ENCODE measurements at places on chromosomes 4 and X.

DNA sequence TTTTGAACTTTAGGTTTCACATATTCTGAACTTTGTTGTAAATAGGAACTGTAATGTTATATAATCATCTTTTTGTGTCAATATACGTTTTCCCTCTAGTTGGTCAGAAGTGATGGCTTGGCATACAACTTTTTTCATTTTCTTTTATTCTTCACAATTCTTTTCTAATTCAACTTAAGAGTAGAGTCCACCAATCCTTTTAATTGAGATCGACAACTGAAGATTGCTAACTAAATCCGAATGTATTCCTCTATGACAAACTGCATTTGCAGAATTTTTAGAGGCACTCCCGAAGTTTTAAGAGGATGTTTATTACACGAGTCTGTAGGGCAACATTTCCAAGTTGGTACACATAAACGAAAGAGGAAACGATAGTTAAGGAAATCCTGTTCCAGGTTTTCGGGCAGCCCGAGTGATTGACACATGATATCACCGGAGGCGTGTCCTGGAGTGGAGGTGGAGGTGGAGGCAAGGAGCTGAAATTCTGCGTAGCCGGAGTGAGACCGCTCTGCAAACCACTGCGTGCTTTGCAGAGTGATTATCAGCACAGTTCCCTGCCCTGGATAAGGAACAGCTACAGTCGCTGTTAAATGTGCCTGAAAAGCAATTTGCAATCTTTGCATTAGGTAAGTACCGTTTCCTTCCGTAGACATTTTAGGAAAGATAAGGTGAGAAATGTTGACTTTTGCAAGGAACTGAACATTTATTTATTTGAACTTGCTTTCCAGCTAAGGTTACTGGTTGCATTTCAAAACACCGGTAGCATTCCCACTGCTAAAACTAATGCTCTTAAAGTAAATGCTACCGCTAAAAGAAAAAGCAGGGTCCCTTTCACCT lies at the start of gene SPRY1:
TSS of gene SPRY1 (plus strand) at position 489 of the 837 bp plus-strand sequence. CDS start 4,797 bp downstream, outside the sequence.
- no peak for DNase-seq

DNA sequence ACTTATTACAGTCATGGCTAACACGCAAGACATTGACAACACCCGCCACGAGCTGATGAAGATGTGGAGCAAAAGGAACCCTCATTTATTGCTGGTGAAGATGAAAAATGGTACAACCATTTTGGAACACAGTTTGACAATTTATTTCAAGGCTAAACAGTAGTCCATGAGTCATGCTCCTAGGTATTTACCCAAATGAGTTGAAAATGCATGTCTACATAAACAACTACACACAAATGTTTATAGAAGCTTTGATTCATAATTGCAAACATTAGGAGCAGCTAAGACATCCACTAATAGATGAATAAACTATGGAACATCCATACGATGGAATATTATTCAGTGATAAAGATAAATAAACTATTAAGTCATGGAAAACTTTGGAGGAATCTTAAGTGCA lies 580.1 kb downstream of the RAPGEF2 start:
- DNase-seq = no peak

- DNase-seq = no peak
These were observed 45.8 kb downstream of the KDR start for GRCh38 chr4:55079451-55080173.

GRCh38 chr4:40205259-40206198 lies 8.7 kb downstream of the RHOH start:
- no peak for DNase-seq

GRCh38 chr4:11783588-11783987 lies 354.9 kb upstream of the HS3ST1 start:
- DNase-seq = no peak

GRCh38 chr4:37970702-37971101 lies 10.5 kb downstream of the PTTG2 start:
- DNase-seq = no peak

DNA sequence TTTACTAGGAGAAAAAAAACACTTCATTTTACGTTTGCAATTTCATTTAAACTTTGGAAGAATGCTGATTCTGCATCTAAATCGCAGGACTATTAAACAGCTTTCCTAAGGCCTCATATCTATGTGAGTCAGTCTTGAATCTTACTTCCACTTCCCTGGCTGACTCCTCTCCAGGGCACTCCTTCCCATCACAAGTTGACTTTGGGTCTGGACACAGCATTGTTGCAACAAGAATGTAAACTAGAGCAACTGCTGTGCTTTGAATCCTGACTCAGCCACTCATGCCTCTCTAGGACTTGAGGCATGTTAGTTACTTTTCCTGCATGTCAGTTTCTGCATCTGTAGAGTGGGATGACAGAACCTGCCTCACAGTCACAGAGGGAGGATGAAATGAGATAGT lies 413.8 kb downstream of the FAT4 start:
- no peak for DNase-seq

DNA sequence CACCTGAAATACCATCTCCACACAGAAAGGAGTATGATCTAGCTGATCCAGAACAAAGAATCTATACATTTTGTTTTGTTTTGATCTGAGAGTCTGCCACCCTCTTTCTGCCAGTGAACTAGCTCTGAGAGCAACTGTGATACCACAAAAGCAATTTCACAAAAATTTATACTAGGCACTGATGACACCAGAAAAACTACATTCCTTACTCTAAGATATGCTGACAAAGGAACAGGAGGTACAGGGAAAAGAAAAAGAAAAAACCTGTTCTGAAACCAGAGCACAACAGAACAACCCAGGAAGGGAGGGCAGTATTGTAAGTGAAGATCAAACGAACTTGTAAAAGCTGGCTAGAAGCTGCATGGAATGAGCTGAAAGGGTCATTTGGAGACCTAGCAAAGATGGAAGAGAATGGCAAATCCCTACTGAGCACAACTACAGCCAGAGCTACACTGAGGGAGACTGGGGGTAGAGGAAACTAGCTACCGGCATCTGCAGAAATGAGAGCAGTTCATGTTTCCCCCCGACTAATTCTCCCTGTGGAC lies 31.9 kb downstream of the AMOT start:
- DNase-seq = no peak

DNA sequence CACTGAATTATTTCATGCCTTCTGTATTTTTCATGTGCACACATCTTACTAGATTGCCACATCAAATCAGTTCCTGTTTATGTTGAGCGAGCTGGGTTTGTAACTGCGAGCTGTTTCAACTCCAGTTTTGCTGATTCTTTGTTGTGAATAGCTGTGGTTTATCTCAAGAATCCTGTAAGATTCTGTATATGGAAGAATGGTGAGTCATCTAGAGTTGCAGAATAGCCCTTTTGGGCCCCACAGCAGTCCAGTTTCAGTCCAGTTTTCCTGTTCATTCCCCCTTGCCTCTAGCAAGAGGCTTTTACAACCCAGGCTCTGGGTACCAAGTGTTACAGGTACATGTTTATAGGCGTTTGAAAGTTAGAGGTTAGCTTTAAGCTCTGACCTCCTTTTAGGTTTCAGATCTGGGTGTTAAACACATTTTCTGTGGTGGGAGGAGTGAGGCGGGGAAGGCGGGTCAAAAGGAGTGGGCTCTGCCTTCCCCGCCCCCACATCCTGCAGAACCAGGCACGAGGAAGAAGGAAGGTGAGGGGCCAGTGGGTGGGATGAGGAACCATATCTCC lies 32.7 kb downstream of the TBC1D14 start:
- DNase-seq = no peak

DNA sequence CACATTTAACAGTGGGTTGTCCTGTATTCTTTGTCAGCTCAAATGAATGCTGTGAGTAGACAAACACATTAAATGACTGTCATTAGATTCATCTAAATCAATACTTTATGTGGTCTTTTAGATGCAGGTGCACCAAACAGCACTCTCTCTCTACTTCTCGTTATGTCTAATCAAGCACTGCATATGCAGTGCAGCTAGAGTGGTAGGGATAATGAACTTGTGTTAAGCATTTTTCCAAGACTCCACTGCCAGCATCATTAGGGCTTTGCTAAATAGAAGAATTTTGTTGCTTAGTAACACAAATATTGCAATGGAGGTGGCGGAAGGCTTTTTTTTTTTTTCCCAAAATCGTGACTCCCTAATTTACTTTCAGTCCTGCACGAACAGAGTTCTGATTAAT lies 447.0 kb upstream of the GALNT7 start:
- no peak for DNase-seq

- no peak for DNase-seq
These were observed 367.0 kb downstream of the RAB28 start for GRCh38 chr4:13117185-13117584.

DNA sequence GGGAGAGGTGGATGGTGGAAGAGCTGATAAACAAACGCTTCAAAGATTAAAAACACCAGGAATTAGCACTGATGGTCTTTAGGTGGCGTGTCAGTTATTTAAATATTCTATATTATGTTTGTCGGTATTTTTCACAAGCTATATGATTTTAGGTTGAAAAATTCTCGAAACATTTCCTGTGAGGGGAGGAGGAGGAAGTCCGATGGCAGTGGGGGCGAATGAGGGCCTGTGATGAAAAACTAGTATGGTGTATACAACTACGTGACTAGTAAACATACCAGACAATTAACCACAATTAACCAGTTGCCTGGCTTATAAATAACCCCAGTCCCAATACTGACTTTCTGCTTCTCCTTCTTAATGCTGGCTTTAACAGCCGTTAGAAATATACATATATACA lies 595 bp upstream of the NAP1L2 start:
- no peak for DNase-seq

DNA sequence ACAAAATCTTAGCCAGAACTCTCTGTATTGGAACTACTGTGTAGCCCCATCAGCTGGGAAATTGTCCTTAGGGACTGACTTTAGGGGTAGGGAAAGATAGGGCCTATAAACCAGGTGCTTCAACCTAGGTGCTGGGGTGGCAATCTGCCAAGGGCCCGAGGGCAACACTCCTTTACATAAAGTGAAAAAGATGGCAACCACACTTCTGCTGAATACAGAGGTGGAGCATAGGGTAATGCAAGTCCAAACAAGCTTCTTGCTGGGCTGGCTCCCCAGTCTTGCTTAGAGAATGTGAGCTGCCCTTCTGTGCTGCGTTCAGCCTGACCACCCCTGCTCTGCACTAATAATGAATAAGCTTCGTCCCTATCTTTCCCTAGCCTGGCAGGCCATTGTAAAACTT lies 9.8 kb downstream of the ZBTB33 start:
- no peak for DNase-seq

DNA sequence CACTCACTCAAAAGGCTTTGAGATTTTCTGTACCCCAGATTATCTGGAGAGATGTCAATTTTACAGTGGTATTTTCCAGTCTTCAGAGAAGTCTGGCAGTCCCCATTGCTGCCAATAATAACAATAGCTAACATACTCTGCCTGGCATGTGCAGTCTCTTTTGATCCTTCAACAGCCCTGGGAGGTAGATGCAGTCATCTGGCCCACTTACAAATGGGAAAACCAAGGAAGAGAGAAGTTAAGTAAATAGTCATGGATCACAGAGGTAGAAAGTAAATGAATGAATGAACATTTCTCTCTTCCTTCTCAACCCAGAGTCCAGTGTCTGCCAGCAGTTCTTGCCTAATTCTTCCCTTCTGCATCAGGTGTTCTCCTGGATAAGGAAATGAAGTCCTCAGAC lies 113.0 kb upstream of the EDNRA start:
- no peak for DNase-seq

DNA sequence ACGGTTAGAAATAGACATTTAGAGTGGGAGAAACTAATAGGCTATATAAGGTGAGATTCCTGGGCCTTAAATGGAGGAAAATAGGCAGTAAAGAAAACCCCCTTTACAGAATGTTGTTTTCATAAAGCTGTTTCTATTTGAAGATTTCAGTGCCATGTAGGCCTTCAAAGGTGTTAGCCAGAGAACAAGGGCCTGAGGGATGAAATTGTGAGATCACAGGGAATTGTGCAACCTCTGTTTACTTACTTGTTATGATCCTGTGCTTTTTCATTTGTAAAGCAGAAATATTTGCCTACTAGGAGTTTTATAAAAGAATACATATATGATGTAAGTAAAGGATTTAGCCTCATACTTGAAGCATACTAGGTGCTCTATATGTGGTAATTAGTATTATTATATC lies 272.9 kb upstream of the ARX start:
- DNase-seq = no peak

DNA sequence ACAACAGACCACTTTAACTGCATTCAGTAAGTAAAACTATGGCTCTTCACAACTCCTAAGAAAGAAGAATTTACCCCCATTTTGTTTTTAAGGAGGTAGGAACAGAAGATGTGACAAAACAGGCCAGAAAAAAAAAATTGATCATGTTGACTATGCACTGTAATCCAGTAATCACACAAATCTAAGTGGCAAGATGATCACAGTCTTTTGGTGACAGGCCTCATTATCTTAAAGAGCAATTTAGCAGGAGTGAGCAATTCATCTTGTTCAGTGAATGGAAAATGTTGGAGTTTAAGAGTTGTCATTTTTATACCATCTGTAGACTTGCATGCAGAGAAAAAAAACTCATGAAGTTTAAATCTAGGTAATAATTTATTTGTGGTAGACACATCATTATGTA lies 115.1 kb downstream of the SLC39A8 start:
- no peak for DNase-seq

DNA sequence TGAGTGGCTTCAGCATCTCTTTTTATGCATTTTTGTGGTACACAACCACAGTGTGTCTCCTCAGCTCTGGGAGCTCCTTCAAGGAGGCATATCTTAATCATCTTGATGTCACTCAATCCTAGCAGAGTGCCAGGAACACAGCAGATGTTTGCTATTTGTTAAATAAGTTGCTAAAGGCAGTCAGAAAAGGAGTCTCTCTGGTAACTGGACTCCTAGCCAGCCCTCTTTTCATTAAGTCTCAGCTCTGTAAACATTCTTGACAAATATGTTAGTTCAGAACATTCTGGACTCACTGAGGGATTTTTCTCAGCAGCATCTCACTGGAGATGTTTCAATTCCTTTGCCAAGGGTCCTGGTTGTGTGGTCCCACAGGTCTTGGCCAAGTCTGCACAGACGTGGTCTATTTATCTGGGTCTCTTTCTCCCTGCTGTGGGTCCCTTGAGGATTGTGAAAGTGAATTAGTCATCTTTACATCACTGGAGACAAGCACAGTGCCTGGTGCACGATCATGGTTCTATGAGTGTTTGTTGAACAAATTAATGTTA lies 20.3 kb upstream of the FAM9C start:
- DNase-seq = no peak

Data from vagina (tissue), 2 donors.